ENCODE measurements at places on chromosomes 7 and 10.
A peak's percentile ranks its signal among the peaks of the same experiment; 100 is the strongest.

- DNase-seq, result no peak
Observed at GRCh38 chr7:147308539-147308938, 1191.9 kb downstream of the CNTNAP2 start.

DNA sequence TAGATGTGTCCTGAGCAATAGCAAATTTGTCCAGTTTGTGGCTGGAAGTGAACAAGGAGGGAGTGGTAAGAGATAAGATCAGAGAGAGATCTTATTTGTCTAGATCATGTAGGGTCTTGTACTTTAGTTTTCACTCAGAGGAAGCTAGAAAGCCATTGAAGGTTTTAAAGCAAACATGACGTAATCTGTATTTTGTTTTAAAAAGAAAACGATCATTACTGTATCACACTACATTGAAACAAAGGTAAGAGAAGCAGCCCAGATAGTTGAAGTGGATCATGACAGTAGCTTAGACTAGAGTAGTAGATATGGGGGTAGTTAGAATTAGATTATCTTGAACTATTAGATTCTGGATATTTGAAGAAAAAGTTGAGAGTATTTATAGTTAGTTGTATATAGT, 23.6 kb upstream of the ZNF804B start:
- DNase-seq, result no peak

DNA sequence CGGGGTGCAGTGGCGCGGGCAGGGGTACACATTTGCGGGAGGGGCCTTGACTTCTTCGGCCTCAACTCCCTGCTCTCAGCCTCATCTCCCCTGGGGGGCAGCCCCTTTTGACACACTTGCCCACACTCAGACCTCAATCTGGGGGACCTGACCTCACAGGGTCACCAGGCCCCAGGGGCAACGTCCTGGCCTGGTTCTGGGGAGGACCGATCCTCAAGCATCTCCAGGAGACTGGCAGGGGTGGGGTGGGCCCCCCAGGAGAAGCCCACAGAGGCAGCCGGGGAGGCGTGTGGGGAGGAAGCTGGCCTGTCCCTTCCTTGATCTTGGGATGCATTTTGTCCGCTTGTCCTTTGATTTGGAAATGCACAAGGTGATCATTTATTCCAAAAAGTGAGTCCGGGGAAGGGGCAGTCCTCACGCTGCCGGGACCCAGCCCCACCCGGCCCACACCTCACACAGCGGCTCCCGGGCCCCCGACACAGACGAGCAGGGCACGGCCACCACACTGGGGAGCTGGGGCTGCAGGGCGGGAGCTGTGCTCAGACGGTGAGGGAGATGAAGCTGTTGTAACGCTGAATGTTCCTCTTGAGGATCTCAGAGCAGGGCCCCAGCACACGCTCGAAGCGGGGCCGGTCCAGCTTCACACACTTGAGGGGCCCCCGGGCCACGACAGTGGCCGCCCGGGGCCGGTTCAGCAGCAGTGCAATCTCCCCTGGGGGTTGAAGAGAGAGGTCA, 30.4 kb upstream of the PDGFA start:
- DNase-seq, result no peak

DNA sequence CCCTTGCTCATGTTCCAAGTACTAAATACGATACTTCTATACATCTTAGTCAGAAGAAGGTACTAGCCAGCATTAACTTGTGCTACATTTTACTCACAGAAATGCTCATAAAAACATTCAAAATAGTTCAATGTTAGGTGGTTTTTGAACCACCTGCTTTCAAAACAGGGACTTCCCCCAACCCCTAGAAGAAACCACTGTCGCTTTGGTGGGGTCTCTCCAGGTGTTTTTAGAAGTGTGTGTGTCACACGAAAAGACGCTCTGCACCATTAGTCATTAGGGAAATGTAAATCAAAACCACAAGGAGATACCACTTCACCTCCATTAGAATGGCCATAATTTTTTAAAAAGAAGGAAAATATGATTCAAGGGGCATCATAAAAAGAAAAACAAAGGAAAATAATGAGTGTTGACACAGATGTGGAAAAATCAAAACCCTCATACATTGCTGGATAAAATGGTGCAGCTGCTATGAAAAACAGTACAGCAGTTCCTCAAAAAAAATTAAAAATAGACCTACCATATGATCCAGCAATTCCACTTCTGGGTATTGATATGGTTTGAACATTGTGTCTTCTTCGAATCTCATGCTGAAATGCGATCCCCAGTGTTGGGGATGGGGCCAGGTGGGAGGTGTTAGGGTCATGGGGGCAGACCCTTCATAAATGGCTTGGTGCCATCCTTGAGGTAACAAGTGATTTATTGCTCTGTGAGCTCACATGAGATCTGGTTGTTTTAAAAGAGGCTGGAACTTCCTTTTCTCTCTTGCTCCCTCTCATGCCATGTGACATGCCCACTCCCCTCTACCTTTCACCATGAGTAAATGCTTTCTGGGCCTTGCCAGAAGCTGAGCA, 74.2 kb downstream of the MALSU1 start:
- no peak for DNase-seq

DNA sequence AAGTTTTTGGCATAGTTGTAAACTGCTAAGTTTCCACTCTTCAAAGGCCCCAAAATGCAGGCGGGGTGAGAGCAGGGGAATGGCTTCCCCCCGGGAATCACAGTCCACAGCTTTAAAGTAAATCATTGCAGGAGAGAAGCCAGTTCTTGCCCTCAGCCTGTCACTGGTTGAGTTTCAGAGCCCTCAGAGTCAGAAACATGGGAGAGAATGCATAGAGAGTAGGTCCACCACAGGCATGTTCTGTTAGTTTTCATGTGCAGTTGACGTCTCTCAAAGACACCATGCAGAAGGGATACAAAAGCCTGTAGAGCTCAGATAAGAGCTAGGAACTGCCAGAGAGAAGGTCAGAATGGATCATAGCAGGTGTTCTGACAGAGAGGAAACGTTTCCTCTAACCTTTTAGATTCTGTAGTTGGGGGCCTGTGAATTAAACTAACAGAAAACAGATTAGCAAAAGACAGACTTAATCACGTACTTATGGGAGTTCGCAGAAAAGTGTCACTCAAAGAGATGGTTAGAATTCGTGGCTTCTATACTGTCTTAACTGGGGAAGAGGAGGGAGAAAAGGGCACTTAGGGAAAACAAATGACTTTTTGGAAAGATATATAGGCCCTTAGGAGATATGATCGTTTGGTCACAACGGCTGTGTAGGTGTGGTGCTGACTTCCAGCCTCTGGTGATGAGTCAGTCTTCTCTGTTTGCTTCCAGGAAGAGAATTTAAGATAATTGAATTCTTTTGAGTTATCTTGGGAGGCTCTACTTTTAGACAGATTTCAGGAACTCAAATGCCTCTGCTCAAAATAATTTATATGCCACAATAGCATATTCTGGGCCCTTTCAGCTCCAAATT, 48.0 kb upstream of the MSRB2 start:
- peak; percentile 70 for DNase-seq

DNA sequence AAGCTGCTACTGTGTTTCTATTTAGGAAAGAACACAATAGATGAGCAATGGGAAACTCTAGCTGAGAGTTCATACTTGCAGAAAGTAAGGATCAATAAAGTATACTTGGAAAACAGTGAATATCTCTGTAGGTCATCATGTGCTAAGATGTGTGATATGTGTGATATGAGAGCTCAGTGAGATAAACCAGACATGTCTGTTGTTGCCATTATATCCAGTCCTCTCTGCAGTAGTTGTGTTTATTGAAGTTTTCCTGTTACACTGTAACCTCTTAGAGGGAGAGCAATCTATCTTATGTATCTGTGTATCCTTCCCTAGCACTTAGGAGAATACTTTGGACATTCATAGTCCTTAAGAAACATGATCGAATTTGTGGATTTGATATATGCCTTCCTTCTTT, 19.1 kb downstream of the TRUB1 start:
- no peak for DNase-seq

DNA sequence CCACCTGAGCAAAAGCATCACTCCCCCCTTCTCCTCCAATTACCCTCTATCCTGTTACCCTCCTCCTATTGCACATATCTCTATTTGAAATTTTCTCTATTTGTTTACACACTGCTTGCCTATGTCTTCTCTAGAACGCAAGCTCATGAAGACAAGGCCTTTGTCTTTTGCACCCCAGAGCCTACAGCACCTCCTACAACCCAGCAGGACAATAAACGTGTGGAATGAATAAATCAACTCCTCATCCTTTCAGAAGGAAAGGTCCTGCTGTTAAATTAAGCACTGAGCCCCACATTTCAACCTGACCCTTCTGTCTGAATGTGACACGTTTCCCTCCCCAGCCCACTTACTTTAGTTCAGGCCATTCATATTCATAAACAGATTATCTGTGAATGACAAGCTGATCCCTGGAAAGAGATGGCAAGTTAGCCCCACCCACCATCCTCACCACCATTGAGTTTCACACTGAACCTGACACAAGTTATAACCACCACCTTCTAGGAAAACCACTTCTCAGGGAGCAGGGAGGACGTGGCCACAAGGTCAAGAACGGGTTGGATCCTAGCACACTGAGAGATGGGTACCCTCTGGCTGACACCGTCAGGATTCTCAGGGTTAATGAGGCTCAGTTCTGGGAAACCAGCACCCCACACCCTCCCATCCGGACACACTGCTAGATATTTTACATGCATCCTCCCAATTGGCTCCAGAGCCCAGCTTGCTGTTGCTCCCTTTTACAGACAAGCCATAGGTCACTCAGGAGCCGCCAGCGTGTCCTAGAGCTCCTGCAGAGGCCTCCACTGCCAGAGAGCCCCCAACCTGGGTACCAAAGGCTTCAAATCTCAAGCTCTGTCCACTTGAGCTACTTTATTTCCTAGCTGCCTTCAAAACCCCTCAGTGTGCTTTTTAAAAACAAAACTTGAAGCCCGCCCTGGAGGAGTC, 934 bp downstream of the PRTFDC1 start:
- peak; percentile 91 for DNase-seq

GRCh38 chr7:157272351-157273207, 64.2 kb upstream of the DNAJB6 start:
- no peak for DNase-seq

DNA sequence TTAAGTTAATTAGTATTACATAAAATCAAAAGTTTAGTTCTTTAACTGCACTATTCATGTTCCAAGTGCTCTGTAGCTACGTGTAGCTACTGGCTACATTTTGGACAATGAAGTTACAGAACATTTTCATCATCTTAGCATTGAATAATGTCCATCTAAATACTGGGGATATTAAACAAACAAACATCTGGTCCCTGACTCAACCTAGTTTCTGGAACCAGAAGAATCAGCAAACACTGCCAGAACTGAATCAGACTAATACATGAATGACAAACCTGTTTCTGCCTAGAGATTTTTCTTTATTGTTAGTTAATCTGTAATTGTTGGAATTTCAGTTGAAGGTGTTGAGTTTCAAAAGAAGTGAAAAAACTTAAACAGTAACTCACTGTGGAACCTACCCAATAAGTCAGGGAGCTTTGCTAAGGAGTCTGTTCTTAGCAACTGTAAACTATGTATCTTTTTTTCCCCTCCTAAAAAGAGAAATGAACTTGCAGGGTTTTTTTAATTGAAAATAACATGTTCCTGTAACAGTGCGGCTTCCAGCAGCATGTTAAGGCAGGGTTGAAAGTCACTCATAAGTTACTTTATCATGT, 58.3 kb downstream of the CDK13 start:
- no peak for DNase-seq

DNA sequence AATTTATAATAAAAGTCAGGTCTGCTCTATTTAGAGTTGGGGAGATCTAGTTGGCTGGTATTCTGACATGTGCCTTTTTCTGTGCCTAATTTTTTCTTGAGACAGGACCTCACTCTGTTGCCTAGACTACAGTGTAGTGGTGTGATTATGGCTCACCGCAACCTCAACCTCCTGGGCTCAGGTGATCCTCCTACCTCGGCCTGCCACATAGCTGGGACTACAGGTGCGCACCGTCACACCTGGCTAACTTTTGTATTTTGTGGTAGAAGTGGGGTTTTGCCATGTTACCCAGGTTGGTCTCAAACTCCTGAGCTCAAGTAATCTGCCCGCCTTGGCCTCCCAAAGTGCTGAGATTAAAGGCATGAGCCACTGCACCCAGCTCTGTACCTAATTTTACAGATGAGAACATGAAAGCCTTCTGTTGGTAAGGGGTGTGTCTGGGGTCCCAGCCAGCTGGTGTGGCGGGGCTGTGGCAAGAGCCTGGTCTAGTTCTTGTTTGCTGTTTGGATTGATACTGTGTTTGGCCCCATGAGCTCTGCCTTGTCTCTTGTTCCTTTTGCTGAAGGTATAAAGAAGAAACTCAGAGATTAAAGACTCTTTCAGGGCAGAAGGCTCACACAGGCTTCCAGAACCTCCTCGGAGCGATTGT, 31.4 kb downstream of the POR start:
- DNase-seq, result no peak

DNA sequence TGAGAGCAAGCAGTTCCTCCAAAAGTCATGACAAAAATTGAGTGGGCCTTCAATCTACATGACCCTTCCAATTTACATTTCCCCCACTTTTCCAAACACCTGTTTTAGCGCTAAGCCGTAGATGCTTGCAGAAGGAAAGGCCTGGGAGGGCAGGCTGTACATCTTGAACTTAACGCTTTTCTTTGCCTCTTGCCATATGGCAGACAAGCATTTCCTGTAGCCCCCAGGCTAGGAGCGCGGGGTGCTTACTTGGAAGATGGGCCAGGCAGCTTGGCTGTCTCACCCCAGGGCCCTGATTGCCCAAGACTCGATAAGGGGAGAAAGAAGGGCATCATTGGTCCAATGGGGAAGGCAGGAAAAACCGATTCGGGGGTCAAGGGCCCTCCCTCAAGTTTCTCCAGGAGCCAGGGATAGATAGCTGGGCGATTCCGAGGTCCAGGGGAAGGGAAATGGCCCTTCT, 1.8 kb downstream of the HOXA10 start:
- DNase-seq, result no peak

- DNase-seq, result no peak
Observed at GRCh38 chr7:74174606-74175082, 488 bp downstream of the EIF4H start.

GRCh38 chr10:129891806-129892205, 72.3 kb downstream of the EBF3 start:
- DNase-seq, result no peak
